GM04504 (cell line): ENCODE measurements at places on chromosomes 3 and 15.
A peak's percentile ranks its signal among the peaks of the same experiment; 100 is the strongest.

- peak; percentile 11 for DNase-seq
Measured at GRCh38 chr3:188431553-188431952, 277.6 kb downstream of the LPP start.

- peak; percentile 30 for DNase-seq
Measured at GRCh38 chr3:99842826-99843589, 25.3 kb downstream of the CMSS1 start.

- no peak for DNase-seq
Measured at GRCh38 chr3:29438580-29438979, 157.7 kb downstream of the RBMS3 start.

DNA sequence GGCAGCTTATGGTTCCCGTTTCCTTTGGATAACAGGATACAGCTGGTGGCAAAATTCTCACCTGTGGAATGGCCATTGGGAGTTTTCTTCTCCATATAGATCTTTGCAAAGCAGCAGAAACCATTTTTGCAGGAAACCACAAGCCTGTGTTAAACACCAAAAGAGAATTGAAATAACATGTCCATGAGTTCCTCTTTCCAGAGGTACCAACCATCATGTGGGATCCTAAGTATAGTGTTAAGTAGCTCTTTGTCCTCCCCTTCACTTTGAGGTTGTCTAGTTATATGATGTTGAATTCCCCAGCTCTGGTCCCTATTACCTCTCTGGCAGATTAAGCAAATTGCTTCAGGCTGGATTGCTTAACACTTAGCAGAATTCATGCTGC, 94.9 kb downstream of the AKAP13 start:
- DNase-seq = no peak

GRCh38 chr15:40467261-40467615, 3.5 kb upstream of the CHST14 start:
- no peak for DNase-seq

DNA sequence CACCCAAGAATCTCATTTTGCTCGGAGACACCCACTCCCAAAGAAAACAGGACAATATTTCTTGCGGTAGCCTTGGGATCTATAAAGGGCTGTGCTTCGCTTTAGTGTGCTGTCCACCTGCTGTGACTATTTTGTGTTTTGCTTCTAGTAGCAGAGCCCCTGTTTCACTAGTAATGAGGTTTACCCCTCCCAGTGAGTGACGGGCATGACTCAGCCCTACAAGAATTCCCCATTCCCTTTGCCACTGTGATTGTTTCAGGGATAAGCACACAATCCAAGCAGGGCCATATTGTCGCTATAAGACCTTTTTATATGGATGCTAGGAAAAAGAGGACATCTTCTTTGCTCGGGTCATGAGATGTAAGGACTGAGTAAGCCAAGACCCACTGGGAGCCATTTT, 62.5 kb upstream of the FOXB1 start:
- DNase-seq = no peak

GRCh38 chr3:31979001-31979697, 1.9 kb downstream of the OSBPL10 start:
- no peak for DNase-seq

- DNase-seq = no peak
Measured at GRCh38 chr3:59580499-59580898, 530.7 kb upstream of the CFAP20DC start.

DNA sequence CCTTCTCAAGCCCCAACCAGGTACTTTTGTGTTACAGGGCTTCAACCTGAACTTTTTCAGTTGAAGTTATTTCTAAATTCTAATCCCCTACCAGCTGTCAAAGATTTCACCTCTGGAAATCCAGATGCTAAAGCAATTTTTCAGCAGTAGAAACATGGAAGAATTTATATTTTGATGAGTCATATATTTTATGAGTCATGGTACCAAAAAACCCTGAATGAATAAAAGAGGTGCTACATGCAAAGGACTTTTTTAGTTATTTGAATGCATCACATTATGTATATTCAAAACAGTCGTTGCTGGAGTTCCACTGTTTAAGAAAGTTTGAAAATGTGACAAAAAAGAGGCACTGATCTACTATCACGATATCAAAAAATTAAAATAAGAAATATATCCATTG, 96.0 kb upstream of the ZNF385D start:
- no peak for DNase-seq

- DNase-seq = no peak
Measured at GRCh38 chr3:98136631-98137030, 6.1 kb downstream of the OR5H1 start.

DNA sequence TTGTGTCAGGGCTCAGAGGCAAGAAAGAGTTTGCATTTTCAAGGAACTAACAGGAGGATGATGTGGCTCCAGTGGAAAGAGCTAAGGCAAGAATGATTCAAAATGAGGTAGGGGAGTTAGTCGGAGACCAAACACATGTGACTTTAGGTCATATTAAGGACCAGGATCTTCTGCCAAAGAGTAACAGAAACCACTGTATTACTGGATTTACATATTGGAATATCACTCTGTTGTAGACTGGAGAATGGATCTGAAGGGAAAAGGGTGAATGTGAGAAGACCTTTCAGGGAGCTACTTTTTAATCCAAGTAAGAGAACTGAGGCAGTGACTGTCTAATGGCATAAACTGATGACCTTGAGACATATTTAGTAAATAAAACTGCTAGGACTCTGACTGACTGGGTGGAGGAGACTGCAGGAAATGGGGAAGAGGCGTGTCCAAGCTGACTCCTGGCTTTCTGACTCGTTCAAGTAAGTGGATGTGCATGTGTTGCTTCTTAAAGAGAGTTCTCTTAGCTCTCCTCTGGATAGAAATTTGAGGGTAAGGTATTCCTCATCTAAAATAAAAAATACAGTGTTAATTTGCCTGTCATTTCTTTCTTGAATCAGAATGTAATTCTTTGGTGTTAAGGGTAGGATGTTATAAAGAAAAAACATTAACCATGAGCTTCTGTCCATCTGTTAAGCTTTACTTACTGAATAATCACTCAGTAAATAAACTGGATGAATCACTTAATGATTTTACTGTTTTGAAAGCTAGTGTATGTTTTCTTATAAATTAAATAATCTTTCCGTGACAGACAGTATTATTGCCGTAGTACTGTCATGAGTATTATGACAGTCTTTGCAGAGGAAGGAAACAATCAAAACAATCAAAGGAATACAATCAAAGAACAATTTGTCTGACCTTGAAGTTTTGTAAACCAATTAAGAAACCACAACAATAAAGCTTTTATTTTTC, 58.3 kb upstream of the CFAP20DC start:
- DNase-seq = no peak

- no peak for DNase-seq
Measured at GRCh38 chr3:95705786-95706418, 1108.5 kb upstream of the EPHA6 start.

- DNase-seq = no peak
Measured at GRCh38 chr3:42836150-42837123, 27.2 kb downstream of the ACKR2 start.

GRCh38 chr3:114444216-114444615, 150.4 kb downstream of the TIGIT start:
- no peak for DNase-seq

DNA sequence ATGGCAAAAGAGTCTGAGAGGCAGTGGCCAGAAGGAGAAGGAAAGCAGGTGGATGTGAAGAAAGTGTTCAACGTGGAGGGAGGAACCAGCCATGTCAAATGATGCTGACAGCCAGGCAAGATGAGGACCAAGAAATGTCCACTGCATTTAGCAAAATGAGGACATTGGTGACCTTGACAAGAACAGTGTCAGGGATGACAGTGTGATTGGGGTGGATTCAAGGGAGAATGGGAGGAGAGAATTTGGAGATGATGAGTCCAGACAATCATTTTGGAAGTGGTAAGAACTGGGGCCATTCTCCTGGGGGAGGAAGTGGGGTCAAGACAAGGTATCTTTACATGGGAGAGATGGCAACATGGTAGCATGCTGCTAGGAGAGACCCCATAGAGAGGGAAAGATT, 47.4 kb downstream of the CPN2 start:
- DNase-seq = no peak

DNA sequence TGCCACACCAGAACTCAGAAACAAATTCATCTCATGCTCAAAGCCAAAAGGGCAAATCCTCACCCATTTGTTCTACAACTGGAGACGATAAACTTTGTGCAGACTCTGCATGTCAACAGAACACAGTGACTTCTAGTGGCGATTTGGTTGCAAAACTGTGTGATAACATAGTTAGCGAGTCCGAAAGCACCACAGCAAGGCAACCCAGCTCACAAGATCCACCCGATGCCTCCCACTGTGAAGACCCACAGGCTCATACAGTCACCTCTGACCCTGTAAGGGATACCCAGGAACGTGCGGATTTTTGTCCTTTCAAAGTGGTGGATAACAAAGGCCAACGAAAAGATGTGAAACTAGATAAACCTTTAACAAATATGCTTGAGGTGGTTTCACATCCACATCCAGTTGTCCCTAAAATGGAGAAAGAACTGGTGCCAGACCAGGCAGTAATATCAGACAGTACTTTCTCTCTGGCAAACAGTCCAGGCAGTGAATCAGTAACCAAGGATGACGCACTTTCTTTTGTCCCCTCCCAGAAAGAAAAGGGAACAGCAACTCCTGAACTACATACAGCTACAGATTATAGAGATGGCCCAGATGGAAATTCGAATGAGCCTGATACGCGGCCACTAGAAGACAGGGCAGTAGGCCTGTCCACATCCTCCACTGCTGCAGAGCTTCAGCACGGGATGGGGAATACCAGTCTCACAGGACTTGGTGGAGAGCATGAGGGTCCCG, 199.7 kb downstream of the AKAP13 start:
- no peak for DNase-seq

- no peak for DNase-seq
Measured at GRCh38 chr3:106566277-106566676, 697.5 kb upstream of the CBLB start.

DNA sequence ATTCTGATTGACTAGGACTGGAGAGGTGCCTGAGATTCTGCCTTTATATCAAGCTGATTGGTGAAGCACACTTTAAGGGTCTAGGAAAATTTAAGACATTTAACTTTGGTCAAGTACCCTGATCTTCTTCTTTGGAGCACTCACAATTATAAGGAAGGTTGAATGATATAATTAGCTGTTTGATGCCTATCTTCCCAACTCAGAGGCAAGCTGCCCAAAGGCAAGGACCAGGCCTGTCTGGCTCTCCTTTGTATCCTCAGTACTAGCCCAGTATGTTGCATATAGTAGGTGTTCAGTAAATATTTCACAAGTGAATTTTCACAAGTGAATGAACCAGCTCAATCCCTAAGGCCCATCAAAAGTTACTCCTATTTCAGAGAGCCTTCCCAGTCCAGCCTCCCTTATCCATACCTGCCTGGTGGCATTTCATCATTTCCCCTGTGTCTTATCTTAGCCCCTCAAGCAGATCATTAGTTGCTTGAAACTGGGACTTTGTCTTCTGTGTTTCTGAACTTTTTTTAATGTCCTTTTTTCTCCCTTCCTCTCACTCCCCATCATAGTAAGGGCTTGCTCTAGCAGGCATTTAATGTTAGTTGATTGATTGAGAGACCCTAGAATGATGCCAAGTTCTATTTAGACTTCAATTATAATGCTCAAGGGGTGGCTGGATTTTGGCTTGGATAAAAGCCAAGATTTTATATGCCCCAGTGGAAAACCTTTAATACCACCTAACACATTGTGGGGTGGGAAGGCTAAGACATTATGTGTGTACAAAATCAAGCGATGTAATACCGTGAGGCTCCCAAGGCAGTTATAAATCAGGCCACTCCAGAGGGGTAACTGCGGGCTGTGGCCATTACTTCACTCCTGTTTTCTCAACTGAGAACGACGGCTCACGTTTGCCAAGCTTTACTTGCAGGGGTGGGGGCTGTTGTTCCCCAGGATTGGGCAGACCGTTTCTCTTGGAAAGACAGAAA, 43.2 kb upstream of the BOC start:
- DNase-seq = no peak
